ENCODE measurements at places on chromosomes 6 and 20.

- no peak for DNase-seq
Observed at GRCh38 chr6:25487012-25487411, 165.0 kb upstream of the SCGN start.

GRCh38 chr6:25056130-25056529, 120.4 kb upstream of the RIPOR2 start:
- DNase-seq, result no peak

GRCh38 chr6:33585403-33586107, 5.5 kb upstream of the BAK1 start:
- DNase-seq, result peak; percentile 72

GRCh38 chr6:146357578-146358430, 185.8 kb upstream of the RAB32 start:
- DNase-seq, result peak; percentile 90

GRCh38 chr6:106527979-106528378, 101.3 kb downstream of the RTN4IP1 start:
- peak; percentile 97 for DNase-seq

- DNase-seq, result peak; percentile 87
Observed at GRCh38 chr6:23620911-23621401, 505.1 kb upstream of the NRSN1 start.

DNA sequence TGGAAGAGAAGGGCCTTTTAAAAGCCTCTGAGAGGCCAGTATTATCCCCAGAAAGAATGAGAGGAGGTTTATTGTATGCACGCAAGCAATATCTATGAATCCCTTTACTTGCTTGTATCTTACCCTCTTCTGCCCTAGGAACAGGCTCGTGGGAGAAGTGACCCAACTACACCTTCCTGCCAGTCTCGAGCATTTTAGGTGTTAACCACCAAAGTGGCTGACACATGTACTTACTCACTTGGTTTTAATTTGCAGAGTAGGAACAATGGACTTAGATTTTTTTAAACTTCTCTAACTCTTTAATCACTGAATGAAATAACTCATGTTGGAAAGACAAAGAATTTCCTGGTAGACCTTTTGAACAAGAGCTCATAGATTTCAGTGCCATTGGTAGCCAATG, 296.9 kb downstream of the PLCB1 start:
- no peak for DNase-seq

GRCh38 chr6:127347178-127347577, 3.8 kb upstream of the ECHDC1 start:
- no peak for DNase-seq

DNA sequence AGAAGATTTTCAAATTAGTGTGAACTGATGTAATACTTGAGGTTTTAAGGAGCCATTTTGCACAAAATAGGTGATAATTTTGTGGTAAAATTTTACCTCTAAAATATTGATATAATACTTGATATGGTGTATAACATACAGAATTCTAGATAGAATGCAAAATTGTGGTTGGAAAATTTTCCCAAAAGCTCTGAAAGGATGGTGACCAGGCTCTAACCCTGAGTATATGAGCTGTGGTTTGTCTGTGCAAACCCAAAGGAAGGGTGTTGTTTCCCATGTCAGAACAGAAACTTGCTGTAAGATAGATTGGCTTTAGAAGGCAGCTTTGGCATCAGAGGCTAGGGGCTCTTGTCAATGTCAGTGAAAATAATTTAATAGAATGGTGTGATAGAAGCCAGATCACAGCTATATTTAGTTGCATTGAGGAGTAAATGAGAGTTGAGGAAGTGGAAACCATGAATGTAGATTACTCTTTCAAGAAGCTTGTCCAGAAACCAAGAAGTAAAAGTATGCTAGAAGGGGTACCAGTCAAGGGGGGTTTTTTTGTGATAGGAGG, 257.7 kb downstream of the FARS2 start:
- no peak for DNase-seq

GRCh38 chr6:84278321-84278998, 51.0 kb upstream of the CEP162 start:
- peak; percentile 40 for DNase-seq

DNA sequence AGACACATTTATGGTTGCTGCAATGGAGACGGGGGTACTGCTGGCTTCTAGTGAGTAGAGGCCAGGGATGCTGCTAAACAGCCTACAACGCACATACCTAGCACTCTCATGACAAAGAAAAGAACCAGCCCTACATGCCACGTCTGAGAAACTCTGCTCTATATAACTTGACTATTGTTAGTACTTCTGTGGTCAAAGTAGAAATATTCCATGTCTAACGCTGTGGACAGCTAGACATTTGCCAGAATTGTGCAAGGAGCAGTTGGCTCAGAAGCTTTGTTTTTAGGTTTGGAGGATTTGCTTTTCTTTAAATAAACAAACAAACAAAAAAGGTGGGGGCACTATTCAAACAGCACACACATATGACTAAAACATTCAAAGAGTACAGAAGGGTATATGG, 20.5 kb downstream of the UBE2V1 start:
- no peak for DNase-seq

DNA sequence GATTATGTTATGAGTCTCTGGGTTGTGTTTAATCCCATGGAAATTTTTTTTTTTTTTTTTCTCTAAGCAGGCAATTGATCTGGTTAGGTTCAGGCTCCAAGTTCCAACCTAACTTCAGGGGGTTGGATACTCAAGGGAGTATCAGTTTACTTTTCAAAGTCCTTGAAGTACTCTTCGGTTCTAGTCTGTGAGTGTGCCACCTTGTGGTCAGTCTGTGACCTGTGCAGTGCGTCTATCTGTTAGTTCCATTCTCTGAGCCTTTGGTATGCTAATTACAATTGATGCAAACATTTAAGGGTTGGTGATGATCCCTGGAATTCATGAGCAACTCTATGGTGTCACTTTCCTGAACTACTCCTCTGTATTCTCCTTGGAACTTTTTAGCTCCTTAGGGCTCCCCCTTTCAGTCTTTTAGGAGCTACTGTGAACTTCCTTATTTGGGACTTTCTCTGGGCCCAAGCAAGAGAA, 342.0 kb downstream of the SOX4 start:
- peak; percentile 67 for DNase-seq
